ENCODE measurements at places on chromosomes 3 and 15. TPM values are rescaled to one million over a fixed set of nuclear protein-coding genes. Genes with fewer than 3 reads are reported as not detected.

DNA sequence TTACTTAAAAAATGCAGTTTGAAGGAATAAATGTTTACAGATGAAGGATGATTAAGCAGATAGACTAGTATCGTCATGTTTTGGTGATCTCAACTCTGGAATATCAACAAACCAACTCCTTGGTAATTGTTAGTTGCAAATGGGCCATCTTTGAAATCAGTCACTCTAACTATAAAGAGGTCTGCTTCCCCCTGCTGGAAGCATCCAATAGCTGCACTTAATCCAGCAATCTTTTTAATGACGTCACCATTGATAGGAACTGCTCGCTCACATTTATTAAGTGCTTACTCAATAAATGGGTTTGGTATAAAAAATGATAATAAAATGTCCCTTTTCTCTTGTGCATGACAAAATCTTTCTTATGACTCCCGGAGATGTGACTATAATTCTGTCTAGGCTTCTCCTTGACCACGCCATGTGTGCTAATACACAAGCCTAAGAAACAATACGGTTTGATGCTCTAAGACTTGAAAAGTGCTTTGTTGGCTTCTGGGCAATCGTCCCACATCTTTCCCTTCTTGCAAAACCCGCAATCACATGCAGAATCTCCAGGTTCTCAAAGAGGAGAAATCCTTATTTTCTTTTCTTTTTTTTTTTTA is 227.6 kb upstream of the POU1F1 start:
- no peak overlapping the region for H3K4me3 ChIP-seq
- no peaks in the 10 kb centered on the region for H3K27me3 ChIP-seq
- H3K27ac ChIP-seq, result no peak overlapping the region
- H3K36me3 ChIP-seq, result no peaks in the 10 kb centered on the region
- no peaks in the 10 kb centered on the region for H3K4me1 ChIP-seq

DNA sequence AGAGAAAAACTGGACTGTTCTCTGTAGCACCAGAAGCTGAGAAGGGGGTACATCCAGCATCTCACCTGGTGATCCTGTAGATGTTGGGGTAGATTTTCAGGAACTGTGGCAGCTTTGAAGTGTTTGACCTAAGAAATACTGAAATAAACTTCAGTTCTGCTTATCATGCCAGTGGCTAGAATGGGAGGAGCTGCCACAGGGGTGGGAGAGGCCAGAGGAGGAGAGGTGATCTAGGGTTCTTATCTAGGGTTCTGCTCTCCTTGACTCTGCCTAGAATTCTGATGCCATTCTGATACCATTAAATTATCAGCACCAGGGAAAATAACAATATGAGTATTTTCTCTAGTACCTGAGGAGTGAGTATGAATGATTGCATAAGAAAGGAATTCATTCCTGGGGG is 10.2 kb upstream of the CPOX start:
- H3K36me3 ChIP-seq, result no peaks in the 10 kb centered on the region
- DNase-seq, result no peak
- H3K4me3 ChIP-seq, result no peak overlapping the region
- no peaks in the 10 kb centered on the region for H3K27me3 ChIP-seq

SLC24A5 gene
- total RNA-seq, result not detected

EPHB3 gene
- total RNA-seq, result 0.37 TPM

TMIE gene
- total RNA-seq, result 0.42 TPM
